Pons (tissue), 1 donor: ENCODE measurements at places on chromosomes 11 and 22.

DNA sequence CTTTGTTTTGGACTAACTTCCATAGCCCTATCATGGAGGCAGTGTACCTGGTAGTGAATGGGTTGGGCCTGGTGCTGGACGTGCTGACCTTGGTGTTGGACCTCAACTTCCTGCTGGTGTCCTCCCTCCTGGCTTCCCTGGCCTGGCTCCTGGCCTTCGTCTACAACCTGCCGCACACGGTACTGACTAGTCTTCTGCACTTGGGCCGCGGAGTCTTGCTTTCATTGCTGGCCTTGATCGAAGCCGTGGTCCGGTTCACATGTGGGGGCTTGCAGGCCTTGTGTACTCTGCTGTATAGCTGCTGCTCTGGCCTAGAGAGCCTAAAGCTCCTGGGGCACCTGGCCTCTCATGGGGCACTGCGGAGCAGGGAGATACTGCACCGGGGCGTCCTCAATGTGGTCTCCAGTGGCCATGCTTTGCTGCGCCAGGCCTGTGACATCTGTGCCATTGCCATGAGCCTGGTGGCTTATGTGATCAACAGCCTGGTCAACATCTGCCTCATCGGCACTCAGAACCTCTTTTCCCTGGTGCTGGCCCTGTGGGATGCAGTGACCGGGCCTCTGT is 846 bp downstream of the RNF26 start:
- no peak for DNase-seq

- no peak for DNase-seq
Observed at GRCh38 chr11:34773826-34774225, 142.4 kb downstream of the APIP start.

- no peak for DNase-seq
Observed at GRCh38 chr11:45105984-45106375, 40.5 kb upstream of the PRDM11 start.

- DNase-seq, result no peak
Observed at GRCh38 chr11:46529095-46529905, 64.5 kb downstream of the AMBRA1 start.

DNA sequence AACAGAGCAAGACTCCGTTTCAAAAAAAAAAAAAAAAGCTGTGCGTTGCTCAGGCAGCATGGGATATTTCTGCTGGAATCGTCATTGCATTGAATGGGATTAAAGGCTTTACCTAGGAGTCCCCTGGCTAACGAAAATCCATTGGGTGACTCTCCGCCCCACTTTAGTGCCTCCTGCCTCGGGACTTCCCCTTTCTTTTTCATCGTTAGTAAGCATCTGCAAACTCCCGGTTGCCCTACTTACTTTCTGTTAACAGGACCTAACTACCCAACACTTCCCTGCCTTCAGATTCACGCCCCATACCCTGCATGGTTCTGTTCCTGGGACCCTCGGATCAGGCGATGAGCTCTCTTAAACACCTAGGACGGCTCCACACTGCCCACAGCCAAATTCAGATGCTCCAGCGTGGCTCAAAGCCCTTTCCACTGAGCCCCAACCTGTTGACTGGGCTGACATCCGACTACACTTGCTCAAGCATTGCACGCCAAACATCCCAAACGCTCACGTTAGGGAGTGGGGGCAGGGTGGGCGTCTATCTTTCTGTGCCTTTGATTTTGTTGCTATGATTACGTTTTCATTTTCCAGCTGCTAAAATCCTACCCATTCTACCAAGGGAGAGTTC is 143.8 kb downstream of the ST3GAL4 start:
- DNase-seq, result no peak

- DNase-seq, result no peak
Observed at GRCh38 chr11:43833657-43834073, 47.0 kb upstream of the ALKBH3 start.

DNA sequence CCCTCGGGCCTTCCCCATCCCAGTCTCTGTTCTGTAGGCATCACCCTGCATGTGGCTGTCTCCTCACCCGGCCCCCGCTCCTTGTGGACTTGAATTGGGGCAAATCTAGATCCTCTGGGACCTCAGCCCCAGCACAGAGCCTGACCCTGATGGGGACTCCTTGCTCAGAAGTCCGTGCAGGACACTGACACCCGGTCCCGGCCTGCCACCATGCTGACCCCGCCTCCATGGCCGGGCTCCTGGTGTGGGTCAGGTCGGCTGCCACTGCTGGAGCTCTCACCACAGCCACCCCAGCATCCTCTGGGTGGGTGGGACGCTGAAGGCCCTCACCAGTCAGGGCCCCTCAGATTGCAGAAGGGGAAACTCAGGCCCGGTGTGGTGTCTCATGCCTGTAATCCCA is 1.8 kb downstream of the IGLL1 start:
- DNase-seq, result no peak

GRCh38 chr22:30743257-30744020 is 48.8 kb downstream of the OSBP2 start:
- DNase-seq, result no peak

GRCh38 chr22:48138855-48139254 is 1376.4 kb downstream of the TBC1D22A start:
- DNase-seq, result no peak

GRCh38 chr11:24253237-24253760 is 243.6 kb upstream of the LUZP2 start:
- no peak for DNase-seq

GRCh38 chr11:74288911-74289310 is 22.5 kb downstream of the P4HA3 start:
- no peak for DNase-seq

GRCh38 chr11:10450462-10451425 is 4.3 kb upstream of the AMPD3 start:
- no peak for DNase-seq

DNA sequence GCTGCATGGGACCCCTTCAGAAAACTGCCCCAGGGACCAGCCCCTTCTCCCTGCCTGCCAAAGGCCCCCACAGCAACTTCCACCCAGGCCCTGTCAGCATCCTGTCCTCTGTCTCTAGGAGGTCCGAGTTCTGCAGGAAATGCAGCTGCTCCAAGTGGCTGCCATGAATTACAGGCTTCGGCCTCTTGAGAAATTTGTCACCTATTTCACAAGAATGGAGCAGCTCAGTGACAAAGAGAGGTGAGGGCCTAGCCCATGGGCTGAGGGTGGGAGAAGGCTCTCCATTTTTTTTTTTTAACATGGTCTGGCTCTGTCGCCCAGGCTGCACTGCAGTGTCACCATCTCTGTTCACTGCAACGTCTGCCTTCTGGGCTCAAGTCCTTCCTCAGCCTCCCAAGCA is 7.3 kb downstream of the RGL4 start:
- DNase-seq, result no peak

DNA sequence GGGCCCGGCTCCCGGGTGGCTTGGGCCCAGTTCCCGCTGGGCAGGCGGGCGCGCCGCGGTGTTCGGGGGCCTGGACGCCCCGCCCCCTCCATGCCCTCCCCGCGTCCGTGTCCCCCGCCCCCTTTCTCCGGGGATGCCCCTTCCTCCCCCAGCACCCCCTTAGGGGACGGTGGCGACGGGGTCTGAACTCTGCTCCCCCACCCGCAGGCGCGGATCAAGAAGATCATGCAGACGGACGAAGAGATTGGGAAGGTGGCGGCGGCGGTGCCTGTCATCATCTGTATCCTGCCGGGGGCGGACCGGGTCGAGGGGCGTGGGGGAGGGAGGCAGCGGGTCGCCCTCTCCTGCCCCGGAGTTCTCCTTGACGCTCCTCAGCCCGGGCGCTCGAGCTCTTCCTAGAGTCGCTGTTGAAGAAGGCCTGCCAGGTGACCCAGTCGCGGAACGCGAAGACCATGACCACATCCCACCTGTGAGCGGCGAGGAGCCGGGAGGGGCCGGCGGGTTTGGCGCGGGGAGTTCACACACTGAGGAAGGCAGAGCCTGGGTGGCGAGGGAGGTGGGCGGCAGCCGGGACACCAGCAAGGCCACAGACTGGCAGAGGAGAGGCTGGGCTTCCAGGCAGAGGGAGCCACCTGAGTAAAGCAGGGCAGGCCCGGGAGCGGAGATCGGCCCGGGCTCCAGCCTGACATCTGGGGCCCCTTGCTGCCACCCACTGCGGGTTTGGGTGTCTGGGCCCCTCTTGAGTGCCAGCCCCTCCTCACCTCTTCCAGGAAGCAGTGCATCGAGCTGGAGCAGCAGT is 546 bp downstream of the DRAP1 start:
- no peak for DNase-seq

- DNase-seq, result no peak
Observed at GRCh38 chr11:8082391-8083087, 1.5 kb downstream of the TUB start.

- DNase-seq, result no peak
Observed at GRCh38 chr22:48889209-48889830, 938.4 kb downstream of the BRD1 start.

DNA sequence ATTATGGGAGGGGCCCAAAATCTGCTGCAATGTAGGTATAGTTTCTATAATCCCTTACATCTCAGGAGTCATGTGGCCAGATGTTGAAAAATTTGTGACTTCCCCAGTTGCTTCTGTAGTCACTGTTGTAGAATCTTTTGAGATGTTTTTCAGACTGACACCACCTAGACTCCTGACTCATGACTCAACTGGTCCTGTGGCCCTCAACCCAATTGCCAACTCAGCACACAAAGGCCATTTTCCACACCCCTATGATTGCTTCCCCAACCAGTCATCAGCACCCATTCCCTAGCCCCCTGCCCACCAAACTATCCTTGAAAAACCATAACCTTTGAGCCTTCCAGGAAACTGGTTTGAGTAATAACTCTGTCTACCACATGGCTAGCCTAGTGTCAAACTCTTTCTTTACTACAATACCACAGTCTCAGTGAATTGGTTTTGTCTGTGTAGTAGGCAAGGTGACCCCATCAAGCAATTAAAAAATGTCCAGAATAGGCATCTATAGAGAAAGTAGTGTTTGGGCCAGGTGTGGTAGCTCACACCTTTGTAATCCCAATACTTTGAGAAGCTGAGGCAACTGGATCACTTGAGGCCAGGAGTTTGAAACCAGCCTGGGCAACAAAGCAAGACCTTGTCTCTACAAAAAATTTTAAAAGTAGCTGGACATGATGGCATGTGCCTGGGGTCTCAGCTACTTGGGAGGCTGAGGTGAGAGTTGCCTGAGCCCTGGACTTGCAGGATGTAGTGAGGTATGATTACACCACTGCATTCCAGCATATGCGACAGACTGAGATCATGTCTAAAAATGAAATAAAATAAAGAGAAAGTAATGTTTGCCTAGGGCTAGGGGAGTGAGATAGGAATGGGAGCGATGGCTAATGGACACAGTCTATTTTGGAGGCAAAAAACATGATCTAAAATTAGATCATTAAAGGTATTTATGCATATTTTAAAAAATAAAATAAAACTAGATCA is 24.1 kb upstream of the FEZ1 start:
- no peak for DNase-seq

GRCh38 chr11:102467853-102468580 is 15.5 kb upstream of the TMEM123 start:
- no peak for DNase-seq

- no peak for DNase-seq
Observed at GRCh38 chr11:86741839-86742805, 58.2 kb upstream of the PRSS23 start.

GRCh38 chr11:60880643-60881282 is 13.4 kb downstream of the ZP1 start:
- DNase-seq, result no peak

- no peak for DNase-seq
Observed at GRCh38 chr11:70210051-70210501, 7.0 kb downstream of the FADD start.

DNA sequence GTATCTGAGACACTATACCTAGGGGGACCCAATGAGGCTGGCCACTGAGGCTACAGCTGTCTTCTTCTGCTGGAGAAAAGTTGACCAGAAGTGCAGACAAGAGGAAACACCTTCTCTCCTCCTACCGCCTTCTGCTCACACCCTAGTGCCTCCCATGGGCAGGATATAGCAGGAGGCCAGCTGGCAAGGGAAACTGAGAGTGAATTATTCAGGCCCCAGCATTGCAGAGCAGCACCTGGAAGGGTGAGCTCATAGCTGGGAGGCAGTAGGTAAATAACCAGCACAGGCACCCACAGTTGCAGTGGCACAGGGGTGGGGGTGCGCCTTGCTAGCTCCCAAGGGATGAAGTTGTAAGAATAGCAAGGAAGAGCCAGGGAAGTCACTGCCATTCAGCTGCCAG is 267.4 kb upstream of the NCAM1 start:
- DNase-seq, result no peak

GRCh38 chr22:24148266-24149197 is 32.8 kb upstream of the SUSD2 start:
- no peak for DNase-seq

GRCh38 chr22:26501996-26502395 is 10.3 kb downstream of the TFIP11 start:
- no peak for DNase-seq

DNA sequence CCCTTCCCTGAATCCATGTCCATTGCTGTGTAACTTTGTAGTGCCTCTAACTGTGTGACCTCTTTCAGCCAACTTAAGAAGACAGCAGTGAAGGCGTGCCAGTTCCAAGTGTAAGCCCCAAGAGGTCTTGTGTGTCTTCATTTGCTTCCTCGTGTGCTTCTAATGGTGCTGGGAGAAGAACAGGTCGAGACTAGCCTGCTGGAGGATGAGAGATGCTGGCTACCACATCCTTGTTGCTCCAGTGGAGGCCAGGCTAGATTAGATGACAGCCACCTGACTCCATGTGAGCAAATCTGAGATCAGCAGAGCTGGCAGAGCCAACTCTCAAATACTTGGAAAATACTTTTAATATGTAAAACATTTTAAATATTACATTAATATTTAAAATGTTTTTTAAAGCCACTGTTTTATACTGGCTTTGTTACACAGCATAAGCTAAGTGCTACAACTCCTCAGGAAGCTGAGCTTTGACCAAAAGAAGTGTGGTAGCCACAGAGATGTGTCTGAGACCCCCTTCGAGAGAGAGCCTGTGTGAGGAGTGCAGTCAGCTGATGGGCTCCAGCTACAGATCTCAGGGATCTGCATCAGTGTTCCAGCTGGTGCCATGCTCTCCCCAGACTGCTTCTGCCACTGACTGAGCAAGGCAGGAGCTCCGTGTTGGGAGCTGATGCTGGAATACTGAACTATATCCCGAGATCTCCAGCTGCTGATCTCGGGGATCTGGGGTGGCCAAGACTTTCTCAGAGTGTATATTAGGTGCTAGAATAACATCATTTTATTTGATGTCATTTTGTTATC is 8.9 kb downstream of the KCNJ11 start:
- no peak for DNase-seq

DNA sequence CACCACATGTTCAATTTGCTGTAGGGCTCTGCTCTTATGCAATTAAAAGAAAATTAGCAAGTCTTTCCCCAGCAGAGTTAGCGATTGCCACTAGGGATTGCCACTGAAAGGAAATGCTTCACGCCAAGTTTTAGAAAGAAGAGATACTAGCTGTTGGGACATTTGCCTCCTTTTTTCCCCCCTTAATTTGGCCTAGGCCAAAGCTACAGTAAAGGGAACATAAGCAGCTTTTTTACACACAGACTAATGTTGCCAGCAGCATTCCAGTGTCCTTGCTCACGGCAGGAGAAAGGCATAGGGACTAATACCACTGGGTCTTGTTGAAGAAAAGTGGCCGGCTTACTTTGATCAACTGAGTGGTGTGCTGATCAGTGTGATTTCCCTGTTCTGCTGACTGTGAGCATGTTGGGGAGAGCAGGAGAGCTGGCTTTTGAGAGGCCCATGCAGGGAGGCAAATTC is 71.2 kb downstream of the PHF21A start:
- DNase-seq, result no peak
